Coronary artery (tissue), 2 donors: ENCODE measurements at places on chromosomes 16 and 17.

- DNase-seq, result no peak
Measured at GRCh38 chr17:17822189-17822588, 14.6 kb downstream of the SREBF1 start.

DNA sequence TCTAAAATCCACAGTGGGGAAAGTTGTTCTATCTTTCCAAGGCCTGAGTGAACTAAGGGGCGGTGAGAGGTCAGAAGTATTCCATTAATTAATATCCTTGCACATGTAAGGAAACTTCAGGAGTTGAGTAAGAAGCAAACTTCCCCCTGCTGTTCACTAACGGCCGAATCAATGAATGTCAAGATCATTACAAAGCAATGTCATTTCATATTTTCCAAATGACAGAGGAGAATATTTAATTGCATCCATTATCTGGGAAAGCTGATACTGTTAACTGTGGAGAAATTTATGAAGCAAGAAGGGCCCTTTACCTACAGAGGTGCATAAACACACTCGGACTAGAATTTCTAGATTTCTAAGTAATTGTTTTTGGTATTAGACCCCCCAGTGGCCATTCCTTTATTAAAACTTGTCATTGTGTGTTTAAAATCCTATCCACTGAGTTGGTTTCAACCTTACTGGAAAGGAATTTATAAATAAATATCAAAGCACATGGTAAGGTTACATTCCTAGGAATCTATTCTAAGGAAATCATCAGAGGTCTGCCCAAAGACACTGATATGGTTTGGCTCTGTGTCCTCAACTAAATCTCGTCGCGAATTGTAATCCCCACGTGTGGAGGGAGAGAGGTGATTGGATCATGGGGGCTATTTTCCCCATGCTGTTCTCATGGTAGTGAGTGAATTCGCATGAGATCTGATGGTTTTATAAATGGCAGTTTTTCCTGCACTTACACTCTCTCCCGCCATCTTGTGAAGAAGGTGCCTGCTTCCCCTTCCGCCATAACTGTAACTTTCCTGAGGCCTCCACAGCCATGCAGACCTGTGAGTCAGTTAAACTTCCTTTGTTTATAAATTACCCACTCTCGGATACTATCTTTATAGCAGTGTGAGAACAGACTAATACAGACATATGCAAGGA is 20.4 kb upstream of the SMURF2 start:
- no peak for DNase-seq

- no peak for DNase-seq
Measured at GRCh38 chr17:9899280-9900043, 5.6 kb downstream of the RCVRN start.

- DNase-seq, result no peak
Measured at GRCh38 chr16:29743827-29744531, 1.8 kb downstream of the C16orf54 start.

DNA sequence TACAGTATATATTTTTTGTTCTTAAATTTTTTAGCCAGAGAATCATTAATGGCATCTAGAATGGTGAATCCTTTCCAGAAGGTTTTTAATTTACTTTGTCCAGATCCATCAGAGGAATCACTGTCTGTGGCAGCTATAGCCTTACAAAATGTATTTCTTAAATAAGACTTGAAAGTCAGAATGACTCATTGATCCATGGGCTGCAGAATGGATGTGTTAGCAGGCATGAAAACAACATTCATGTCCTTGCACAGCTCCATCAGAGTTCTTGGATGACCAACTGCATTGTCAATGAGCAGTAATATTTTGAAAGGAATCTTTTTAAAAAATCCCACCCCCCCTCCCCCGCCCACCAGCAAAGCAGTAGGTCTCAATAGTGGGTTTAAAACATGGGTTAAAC is 51.4 kb downstream of the CACNG1 start:
- no peak for DNase-seq

- DNase-seq, result no peak
Measured at GRCh38 chr17:44848961-44849489, 1.3 kb downstream of the HIGD1B start.

DNA sequence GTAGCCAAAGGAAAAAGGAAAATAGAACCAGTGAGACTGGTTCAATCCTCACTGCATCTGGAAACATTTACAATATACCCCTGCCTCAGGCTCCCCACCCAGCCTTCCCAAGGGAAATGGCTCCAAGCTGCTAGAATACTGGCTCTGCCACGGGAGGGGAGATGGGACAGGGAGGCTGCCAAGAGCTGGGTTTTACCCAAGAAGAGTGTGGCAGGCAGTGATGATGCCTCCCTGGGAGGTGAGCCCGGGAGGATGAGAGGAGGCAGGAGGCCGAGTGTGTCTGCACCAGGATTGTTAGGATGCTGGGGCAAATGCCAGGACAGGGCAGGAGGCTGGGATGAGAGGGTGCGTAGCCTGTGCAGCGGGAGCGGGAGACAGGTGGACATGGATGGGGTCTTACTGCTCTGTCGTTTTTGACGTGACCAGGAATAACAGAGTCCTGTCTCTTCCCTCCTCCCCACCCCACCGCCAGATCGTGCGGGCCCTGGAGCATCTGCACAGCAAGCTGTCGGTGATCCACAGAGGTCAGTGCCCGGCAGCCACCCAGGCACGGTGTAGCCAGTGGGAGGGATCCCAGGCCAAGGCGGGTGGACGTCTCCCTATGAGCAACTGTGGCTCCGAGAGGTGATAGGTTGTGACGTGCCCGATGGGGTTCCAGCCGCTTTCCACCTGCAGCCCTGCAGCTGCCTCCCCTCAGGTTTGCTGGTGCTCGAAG is 18.4 kb downstream of the MAP2K3 start:
- DNase-seq, result no peak

- DNase-seq, result no peak
Measured at GRCh38 chr16:3157229-3158025, 22.6 kb downstream of the ZNF213 start.

DNA sequence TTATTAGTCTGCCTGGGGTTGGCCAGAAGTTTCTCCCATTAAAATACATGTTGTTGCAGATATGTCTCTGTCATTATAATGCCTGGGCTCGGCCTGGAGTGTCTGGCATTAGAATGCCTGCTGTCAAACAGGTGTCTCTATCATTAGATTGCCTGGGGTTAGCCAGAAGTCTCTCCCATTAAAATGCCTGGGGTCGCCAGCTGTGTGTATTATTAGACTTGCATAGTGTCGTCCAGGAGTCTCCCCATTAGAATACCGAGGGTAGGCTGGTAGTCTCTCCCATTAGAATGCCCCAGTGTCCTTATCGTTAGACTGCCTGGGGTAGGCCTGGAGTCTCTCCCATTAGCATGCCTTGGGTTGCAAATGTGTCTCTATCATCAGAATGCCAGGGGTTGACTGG is 2270.8 kb downstream of the TP53TG3F start:
- peak; percentile 45 for DNase-seq

DNA sequence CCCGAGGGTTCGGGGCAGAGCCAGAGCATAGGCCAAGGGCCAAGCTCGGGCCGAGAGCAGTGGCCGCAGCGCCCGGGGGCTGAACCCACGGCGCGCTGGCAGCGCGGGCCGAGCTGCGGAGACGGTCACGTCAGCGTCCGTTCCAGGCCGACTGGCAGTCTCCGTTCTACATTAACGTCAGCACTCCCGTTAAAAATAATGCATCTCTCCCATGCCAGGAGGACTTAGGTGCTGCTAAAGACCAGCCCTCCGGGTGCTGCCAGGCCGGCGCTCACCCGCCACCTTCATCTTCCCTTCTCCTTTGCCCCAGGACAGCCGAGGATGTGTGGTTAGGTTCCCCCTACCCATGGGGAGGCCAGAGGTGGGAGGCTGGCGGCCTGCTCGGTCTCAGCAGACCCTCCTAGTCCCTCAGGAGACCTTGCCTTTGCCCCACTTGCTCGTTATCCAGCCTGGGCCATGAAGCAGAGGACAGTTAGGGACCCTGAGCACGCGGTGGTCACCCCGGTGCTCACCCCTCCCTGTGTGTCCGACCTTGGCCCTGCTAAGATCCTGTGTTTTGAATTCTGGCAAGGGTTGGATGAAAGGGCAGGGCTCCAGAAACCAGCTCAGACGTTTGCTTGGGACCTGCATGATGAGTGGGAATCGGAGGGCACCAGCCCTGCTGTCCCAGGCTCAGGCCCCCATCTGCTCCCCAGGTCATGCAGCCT is 572 bp downstream of the MPG start:
- no peak for DNase-seq

DNA sequence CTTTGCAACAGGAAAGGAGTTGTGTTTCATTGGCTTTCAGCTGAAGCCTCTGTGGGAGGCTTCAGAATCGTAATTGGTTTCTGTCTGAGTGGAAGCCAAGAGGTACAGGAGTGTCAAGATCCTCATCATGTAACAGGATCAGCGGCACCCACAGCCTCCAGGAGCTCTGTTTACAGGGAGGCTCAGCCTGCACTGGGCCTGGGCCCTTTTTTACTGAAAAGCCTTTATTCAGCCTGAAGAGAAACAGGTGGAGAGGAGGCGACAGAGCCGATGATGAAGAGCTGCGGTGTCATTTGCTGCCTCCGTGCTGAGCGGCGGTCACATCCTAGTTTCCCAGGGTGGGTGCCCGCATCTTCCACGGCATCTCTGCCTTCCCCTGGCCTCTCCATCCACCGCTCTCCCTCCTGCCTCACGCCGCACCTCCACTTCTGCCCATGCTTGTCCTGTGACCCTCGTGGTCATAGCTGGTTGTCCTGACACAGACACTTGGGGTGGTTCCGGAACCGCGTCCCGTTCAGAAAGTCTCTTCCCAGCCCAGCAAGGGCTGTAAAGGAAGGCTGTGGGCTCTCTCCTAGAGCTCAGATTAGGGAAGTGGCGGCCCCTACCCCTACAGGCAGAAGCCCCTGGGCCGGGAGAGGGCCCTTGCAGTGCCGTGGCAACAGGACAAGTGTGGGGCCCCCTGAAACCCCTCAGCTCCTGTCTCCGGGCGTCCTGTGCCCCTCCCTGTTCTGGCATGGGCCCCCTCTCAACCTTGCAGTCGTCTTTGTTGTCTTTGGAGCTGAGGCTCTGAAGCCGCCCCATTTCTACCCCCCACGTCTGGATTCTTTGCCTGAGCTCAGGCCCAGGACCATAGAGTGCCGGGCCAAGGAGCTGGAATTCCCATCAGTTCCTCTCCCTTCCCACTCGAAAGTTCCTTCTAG is 53.9 kb upstream of the CHMP6 start:
- no peak for DNase-seq

GRCh38 chr17:77790143-77790829 is 168.2 kb upstream of the TNRC6C start:
- no peak for DNase-seq

DNA sequence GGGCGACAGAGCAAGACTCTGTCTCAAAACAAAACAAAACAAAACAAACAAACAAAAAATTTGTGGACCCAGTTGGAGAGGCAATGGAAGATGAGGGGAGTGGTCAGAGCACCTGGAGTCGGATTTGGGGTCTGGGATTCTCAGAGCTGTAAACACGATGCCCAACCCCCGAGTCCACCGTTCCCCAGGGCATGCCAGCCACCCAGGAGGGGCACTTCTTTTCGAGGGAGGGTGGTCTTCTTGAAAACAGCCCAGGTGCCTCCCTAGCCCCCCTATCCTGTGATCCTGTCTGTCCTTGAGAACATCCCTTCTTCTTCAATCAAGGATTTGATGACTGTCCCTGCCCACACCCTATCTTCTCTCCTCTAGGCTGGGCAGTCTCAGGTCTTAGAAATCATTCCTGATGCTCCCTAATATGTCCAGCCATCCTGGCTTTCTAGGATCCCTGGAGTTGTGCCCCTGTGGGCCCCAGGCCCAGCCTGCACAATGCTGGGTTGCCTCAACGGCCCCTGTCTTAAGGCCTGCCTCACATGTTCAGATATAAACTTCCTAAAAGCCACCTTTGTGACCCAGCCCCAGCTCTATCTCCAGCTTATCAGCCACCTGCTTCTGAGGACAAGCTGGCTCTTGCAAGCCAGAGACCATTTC is 3.1 kb upstream of the SLC13A2 start:
- no peak for DNase-seq

GRCh38 chr17:61837175-61838051 is 25.9 kb downstream of the BRIP1 start:
- DNase-seq, result no peak

GRCh38 chr17:63478814-63479494 is 2.1 kb downstream of the ACE start:
- DNase-seq, result peak; percentile 53

DNA sequence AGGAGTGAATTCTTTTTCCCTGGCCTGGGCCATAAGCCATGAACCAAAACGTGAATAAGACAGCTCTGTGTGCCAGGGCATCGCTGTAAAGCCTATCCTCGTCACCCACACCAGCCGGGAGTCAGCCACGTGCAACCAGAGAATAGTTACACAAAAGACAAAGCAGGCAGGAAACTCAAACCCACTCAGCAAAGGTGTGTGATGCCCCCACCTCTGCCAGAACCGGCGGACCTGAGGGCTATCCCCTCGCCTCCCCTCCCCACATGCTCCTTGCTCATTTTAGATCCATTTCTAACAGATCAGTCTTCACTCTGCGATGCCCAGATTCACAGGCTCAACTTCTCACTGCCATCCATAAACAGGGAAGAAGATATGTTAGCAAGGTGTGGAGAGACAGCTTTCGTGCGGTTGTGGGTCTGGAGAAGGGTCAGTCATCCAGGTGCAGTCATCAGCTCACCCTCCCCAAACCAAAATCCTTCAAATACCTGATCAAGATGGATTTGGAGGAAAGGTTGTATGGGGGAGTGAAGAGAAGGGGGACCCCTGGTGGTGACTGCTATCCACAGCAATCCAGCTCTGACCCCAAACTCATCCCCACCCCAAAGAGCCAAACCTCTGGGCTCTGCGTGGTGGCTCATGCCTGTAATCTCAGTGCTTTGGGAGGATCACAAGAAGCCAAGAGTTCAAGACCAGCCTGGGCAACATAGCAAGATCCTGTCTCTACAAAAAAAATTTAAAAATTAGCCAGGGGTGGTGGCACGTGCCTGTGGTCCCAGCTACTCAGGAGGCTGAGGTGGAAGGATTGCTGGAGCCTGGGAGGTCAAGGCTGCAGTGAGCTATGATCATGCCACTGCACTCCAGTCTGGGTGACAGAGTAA is 219.2 kb downstream of the C16orf78 start:
- DNase-seq, result peak; percentile 50

DNA sequence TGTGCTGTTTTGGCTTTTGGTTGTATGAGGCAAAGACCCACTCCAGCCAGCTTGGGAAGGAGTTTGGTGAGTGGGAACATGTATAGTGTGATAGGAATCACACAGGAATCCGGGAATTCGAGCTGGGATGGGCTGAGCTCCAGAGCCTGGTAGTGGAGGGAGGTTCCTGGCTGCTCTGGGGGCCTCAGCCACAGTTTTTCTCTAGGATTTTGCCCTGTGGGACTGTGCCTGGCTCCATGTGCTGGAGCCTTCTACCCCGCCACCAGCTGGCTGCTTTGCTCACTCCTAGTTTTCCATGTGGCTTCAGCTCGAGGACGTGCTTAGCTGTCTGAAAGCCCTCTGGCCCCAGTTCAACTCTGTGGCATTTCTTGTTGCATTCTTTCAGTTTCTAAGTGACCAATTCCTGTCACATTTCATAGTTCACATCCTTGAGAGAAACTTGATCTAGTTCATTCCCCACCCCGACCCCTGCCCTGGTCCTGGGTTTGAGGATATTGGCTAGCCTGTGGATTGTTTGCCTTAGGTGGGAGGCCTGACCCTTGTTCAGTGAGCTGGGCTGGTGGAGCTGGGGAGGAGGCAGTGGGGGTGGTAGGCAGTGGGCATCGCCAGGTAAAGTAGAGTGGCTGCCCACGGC is 5.0 kb downstream of the SEC14L1 start:
- peak; percentile 83 for DNase-seq

- DNase-seq, result no peak
Measured at GRCh38 chr17:65198653-65199382, 61.6 kb downstream of the RGS9 start.
